ENCODE measurements at places on chromosomes 12 and 14. TPM values are rescaled to one million over a fixed set of nuclear protein-coding genes. Genes with fewer than 3 reads are reported as not detected.
A peak's percentile ranks its signal among the peaks of the same experiment; 100 is the strongest.

DNA sequence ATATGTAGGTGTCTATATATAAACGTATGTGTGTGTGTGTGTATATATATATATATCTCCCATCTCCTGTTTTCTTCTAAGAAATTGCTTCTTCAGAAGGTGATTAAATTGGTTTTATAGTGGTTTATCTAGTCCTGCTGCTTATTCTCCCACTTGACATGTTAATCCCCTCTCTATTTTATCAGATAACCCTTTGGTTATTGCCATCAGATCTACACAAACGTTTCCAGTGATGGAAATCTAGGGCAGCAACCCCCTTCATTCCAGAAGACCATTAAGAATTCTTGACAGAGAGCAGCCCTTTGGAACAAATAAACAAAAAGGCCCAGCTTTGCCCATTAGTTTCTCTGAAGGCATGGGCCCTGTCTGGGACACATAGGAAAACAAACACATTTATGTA lies 34.2 kb upstream of the YARS2 start:
- DNase-seq, result no peak

- DNase-seq, result no peak
These were observed 63.4 kb downstream of the ITPR2 start for GRCh38 chr12:26769611-26770010.

DNA sequence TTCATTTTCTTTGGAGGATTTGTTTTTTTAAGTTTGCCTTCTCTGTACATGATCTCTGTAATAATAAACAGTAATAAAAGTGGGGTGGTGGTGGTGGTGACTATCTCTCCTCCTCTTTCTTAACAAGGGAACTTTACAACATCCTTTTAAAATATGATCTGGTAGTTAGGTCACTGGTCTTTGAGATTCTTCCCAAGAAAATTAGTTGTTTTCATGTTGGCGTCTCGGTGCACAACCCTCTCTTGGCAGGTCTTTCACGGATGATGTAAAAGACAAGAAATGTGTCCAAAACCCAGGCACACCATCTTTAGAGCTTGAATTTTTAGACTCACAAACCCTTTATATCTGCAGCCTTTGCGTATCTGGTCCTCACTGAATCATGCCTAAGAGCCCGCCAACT lies 488.5 kb upstream of the TBX3 start:
- DNase-seq, result no peak

- peak; percentile 58 for DNase-seq
These were observed 5.0 kb upstream of the DUSP6 start for GRCh38 chr12:89357297-89357730.

- no peak for DNase-seq
These were observed 116.8 kb downstream of the WIF1 start for GRCh38 chr12:65004270-65004669.

- DNase-seq, result no peak
These were observed 68.0 kb downstream of the CCDC88C start for GRCh38 chr14:91349481-91350074.

GRCh38 chr12:109378569-109378968 lies 30.9 kb downstream of the MYO1H start:
- no peak for DNase-seq

Gene TPCN1
- 14.3 TPM for total RNA-seq

Gene SNRPF
- 3.9 TPM for total RNA-seq

Gene CLEC14A
- not detected for total RNA-seq
